Stimulated activated CD4-positive, alpha-beta T cell treated with anti-CD3 and anti-CD28 coated beads, Interleukin-4, amount 100 ng/mL, for 1 hour (primary cell): ENCODE measurements at places on chromosomes 2 and 18.
A peak's percentile ranks its signal among the peaks of the same experiment; 100 is the strongest.

GRCh38 chr18:57780706-57781347, 22.3 kb downstream of the ATP8B1 start:
- no peak for DNase-seq

- peak; percentile 23 for DNase-seq
These were observed 168.6 kb downstream of the SS18 start for GRCh38 chr18:25921677-25922421.

DNA sequence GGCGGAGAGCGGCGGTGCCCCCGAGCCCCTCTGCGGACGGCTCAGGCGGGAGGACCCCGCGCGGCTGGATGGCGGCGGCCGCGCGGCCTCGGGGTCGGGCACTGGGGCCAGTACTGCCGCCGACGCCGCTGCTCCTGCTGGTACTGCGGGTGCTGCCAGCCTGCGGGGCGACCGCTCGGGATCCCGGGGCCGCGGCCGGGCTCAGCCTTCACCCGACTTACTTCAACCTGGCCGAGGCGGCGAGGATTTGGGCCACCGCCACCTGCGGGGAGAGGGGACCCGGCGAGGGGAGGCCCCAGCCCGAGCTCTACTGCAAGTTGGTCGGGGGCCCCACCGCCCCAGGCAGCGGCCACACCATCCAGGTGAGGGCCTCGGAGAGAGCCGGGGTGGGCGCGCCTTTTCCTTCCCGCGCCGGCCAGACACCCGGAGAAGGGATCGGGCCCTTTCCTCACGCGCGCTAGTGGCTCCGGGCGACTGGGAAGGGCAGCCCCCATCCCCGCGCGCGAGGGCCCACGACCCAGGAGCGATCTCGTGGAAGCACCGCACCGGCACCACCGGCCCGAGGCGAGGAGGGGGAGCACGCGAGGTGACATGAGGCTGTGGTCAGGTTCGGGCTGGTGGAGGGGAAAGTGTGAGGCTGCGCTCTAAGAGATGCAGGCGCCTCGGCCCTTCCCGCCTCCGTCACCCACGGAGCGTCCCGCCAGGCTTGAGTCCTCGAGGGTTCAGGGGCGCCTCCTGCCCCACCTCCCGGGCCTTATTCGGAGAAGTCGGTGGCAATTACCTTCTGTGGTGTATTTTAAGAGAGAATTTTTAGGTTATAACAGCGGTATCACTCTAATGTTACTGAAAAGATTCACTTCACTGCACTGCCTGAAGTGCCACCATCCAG, 607 bp downstream of the LAMA3 start:
- DNase-seq: peak; percentile 8

DNA sequence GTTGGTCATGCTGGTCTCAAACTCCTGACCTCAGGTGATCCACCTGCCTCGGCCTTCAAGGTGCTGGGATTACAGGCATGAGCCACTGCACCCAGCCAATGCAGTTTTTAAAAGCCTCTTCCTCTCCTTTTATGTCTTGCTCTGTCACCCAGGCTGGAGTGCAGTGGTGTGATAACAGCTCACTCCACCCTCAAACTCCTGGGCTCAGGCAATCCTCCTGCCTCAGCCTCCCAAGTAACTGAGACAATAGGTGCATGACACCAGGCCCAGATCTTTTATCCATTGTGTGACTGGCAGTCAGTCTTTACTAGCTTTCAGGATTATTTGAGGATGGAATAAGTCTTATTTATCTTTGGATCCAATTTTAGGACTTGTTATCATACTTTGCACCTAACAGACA, 13.2 kb downstream of the KCTD18 start:
- DNase-seq: no peak

DNA sequence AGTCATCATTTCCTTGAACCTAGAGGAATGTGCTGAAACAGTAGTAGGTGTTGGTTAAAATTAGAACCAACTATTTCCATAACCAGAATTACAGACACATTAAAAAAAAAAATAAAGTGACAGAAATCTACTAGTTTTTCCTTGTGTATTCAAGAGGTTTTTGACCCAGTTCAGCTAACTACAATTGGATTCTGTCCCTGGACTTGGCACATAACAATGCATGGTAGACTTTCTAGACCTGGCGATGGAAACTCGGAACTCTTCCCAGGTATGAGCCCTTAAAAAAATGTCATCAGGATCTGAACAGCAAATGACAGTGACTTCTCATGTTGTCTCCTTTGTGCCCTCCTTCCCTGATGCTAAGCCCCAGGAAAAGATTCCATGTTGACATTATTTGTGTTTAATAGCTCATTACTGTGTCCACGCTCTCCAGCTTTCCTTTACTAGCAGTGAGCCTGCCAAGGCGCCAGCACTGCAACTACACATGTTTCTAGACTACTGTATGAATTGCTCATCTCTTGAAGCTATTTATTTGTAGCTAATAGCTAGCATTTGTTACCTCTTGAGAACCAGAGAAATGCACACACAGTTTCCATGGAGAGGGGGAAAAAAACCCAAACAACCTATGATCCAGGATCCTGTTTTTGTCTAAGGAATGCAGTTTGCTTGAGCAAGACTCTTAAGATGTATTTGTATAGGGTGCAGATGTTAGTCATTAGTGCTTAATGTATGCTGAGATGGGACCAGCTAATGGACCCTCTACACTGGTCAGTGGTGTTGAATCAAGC, 148.5 kb downstream of the FMNL2 start:
- no peak for DNase-seq

GRCh38 chr2:52844701-52845423, 922.7 kb upstream of the CHAC2 start:
- DNase-seq: no peak

DNA sequence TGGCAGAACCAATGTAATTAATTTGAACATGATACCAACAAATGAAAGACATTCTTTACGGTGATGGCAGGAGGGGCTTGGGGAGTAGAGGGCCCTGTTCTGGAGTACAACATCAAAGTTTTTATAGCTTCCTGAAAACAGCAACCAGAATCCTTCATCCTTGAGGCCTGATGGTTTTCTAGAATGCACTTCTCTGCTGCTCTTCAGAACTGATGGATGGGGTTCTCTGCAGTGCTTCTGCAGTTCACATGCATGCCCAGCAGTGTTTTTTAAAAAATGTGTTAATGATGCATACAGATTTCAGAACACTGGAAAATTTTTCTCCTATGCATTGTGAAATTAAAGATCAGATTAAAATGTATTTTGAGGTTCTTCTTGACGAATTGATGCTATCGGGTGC, 2.5 kb downstream of the LTBP1 start:
- no peak for DNase-seq
